ENCODE measurements at places on chromosomes 3 and 15.
A peak's percentile ranks its signal among the peaks of the same experiment; 100 is the strongest.

GRCh38 chr3:192422321-192422996 is 304.9 kb downstream of the FGF12 start:
- no peak for DNase-seq

DNA sequence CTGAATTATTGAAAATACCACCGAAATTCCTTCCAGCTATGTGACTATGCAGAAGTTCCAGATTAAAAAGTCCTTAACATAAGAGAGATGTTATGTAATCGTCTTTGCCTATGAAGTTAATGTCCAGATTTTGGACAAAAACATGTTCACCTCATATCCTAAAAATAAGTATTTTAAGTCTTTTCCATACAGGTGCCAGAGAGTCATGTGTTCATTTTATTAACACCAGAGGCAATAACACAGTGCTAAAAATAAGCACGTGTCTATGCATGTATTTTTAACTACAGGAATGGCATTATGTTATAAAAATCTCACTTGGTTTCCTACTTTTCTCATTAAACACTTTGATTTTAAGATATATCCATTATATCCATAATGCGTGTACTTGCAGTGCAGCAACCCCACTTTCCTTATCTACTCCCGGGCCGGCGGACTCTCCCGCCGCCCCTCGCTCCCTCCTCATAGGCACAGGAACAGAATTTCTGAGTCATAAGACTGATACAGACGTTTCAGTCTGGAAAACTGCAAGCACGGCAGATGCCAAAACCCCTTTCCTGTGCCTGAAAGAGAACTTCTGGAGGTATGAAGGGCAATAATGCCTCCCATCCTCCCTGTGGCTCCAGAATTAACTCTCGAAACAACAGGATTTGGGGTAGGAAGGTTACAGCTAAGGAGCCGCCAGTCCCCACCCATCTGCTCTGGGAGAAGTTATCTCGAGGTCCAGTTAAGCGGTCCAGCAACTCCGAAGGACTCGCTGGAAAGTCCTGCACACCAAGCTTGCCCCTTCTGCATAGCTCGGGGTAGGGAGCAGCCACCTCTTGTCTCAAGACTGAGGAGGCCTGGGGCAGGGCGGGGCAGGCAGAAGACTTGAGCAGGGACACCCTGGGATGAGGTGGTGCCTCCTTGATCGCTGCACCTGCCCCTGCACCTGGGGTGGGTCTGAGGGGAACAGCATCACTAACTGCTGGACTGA is 22.3 kb upstream of the PSTPIP1 start:
- no peak for DNase-seq

DNA sequence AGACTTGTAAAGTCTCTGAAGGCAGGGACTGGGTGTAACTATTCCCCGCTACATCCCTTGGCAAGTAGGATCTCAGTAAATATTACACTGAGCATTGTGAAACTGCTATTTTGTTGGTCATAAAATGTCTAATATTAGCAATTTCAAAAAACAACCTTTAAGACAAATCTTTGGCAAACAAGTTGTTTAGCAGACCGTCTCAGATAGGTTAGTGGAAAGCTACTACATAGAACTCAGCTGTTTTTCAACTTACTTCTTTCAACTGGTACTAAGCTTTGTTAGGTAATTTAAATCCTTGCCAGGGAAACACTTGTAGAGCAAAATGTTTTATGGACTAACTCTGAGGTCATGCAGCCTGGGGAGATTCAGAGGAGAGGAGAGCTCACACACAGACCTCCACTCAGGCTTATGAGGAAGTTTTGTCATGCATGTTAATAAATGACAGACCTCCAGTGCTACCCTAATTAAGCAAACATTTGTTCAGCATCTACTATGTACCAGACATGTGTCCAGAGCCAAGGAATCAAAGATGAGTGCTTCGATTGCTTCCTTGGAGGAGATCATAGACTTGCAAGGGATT is 61.6 kb upstream of the STAC start:
- no peak for DNase-seq

DNA sequence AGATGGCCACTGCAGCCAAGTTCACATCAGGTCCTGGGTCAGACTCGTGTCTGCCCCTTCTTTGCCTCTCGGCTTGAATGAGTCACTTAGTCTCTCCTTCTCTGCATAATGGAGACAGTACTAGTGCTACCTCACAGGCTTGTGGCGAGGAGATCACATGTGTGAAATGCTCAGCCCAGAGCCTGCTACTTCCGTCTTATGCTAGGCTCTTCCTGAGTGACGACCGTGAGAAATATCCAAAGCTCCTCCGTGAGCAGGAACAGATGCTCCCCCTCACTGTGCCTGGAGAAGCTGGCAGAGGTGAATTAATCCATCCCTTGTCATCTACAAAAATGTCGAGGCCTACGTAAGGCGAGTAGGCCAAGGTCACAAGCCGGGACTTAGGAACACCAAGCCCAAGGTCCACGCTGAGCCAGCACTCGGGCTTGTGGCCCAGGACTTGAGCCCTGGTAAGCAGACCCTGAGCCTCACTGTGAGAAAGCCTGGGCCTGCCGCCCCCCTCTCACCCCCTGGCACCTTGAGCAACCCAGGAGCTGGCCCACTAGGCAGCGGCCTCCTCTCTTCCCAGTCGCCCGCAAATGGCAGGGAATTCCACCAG is 17.9 kb downstream of the PAK6 start:
- DNase-seq: no peak

DNA sequence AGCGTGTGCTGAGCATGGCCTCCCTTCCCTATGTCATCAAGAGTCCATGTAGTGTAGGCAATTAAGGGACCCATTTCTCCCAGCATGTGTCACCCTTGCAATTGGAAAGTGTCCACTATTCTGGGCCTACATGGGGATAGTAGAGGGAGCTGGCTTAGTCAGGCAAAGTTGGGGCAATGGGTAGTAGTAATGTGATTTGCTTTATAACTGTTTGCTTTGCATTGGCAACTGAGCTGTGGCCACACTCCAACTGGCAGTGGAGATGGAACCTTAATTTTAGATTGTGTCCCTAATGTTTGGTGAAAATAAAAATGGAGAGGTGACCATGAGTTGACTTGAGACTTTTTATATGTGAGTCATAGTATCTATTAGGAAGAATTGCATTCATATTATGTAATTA is 97.7 kb upstream of the SAMMSON start:
- DNase-seq: no peak

- DNase-seq: no peak
Observed at GRCh38 chr3:61663356-61664104, 102.2 kb downstream of the PTPRG start.

DNA sequence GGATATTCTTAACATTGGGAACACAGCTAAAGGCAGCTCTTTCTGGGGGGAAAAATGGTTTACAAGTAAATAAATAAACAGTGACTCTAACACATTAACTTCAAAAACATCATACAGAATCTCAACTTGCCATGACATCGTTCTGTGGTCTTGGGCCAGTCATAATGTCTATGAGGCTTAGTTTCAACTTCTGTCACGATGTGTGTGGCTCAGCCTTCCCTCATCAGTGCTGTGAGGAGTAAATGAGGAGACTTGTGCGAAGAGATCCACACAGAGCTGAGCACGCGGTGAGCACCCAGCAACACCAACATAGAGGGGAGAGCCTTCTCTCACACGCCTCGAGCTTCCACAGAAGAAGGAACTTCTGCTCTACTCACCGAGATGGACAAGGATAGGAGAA is 49.0 kb downstream of the DZIP1L start:
- DNase-seq: no peak

- DNase-seq: no peak
Observed at GRCh38 chr15:88932271-88932874, 19.2 kb upstream of the MFGE8 start.

DNA sequence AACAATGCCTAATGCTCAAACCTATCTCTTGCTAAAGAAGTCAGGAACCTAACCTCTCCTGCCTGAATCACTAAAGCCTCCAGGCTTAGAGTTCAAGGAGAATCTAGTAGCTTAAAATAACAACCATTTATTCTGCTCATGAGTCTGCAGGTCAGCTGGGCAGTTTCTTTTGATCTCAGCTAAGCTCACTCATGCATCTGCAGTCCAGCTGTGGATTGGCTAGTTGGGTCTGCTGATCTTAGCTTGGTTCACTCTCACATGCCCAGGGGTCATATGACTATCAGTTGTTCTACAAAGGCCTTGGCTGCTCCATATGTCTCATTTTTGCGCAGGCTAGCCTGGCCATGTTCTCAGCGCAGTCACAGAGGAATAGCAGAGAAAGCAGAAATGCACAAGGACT is 109.2 kb upstream of the STT3B start:
- no peak for DNase-seq

DNA sequence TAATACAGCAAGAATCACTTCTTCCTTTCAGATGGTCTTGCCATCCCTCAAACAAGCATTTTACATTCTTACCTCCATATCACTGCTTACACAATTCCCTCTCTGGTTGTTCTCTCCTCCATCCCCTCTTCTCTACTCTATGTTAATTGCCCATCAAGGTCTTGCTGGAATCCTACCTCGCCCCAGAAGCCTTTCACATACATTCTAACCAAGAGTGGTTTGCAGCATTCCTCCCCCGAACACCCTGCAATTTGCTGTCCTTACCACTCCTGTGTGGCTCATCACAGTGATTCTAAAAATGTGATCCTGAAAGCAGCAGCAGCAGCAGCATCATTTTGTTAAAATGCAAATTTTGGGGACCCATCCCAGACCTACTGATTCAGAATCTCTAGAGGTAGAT is 30.6 kb downstream of the TNIK start:
- DNase-seq: no peak

GRCh38 chr15:92343924-92344643 is 49.6 kb upstream of the ST8SIA2 start:
- no peak for DNase-seq

GRCh38 chr3:58180940-58181587 is 29.7 kb downstream of the DNASE1L3 start:
- no peak for DNase-seq

- peak; percentile 86 for DNase-seq
Observed at GRCh38 chr15:74053941-74054529, 28.3 kb downstream of the GOLGA6A start.

DNA sequence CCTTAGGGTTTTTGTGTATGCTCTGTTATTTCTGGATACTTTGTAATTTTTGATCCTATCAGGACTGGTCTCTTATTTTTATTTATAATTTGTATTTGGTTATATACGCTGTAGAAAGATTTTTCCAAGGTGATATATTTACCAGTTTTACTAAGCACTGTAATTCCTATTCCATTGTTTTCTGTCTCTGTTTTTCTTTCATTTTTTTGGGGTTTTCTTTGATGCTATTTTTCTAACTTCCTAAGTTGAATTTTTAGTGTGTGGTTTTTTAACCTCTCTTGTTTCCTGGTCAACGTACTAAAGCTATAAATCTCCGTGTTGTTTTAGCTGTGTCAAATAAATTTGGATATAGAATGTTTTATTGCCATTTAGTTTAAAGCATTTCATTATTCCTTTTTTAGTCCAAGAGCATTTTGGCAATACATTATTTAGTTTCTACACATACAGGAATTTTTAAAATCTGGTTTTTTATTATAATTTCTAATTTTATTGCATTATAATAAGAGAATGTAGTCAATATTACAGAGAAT is 128.1 kb upstream of the THRB start:
- no peak for DNase-seq

- no peak for DNase-seq
Observed at GRCh38 chr15:92825985-92826384, 74.1 kb upstream of the CHD2 start.

- DNase-seq: no peak
Observed at GRCh38 chr3:147369661-147370123, 36.7 kb downstream of the ZIC4 start.

- no peak for DNase-seq
Observed at GRCh38 chr15:47787875-47788274, 70.6 kb downstream of the SEMA6D start.

DNA sequence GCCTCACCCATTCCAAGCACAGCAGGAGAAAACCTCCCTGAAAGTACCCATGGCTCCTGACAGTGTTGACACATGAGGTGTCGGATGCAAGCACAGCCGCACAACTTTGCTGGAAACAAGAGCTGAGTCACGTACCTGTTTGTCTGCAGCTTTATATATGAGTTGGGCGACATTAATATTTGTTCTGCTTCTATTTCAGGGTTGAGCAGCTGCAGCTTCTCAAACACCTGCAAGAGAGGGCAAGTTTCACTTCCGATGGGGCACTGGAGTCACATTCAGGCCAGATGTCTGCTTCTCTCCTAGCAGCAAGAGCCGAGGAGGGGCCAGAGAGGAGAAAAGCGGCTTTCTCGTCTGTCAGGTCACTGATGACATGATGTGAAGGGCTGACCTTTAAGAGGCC is 88.0 kb downstream of the NUP210 start:
- DNase-seq: no peak

GRCh38 chr3:69160525-69160924 is 38.1 kb upstream of the LMOD3 start:
- no peak for DNase-seq

GRCh38 chr3:195582947-195583346 is 793 bp downstream of the APOD start:
- no peak for DNase-seq

GRCh38 chr3:108153451-108153981 is 62.7 kb upstream of the CD47 start:
- no peak for DNase-seq

DNA sequence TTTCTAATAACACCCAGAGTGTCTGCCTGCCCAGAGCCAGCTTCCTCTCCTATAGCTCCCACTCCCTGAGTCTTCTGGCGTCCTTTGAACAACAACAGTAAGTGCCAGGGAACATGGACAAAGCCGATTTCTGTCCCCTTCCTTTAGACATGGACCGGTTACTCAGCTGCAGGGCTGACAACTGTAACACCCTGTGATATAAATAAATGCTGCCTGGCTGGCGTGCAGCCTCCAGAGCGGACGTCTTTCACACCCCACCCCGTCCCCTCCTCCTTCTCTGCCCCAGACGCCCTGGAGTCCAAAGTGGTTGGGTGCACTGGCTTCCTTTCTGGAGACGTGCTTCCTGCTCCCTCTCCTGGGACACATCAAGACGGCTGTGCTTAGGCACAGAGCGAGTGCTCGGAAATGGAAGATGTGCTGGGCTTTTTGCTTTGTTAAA is 281.9 kb upstream of the LRRFIP2 start:
- peak; percentile 93 for DNase-seq

GRCh38 chr3:194265505-194265892 is 85.6 kb downstream of the CPN2 start:
- peak; percentile 94 for DNase-seq

GRCh38 chr3:154327871-154328270 is 3.6 kb upstream of the DHX36 start:
- DNase-seq: no peak

DNA sequence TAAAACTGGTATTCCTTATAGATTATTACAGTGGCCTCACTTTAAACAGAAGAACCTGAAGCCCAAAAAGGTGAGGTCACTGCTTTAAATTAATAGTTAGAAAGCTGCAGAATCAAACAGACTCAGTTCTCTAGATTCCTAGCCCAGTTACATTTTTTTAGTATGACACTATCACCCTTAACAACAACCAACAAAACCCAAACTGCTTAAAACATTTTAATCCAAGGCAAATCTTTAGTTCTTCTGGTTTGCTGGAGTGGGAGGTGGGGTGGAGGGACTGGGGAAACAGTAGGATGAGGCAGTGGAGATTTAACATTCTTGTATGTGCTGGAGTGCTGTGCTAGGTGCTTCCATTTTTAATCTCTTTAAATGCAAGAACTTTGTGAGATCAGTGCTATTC is 631.6 kb upstream of the KCNMB2 start:
- no peak for DNase-seq
